ENCODE measurements at places on chromosomes 5 and 9.

- DNase-seq = no peak
- H3K27ac ChIP-seq = no peak overlapping the region
- H3K4me1 ChIP-seq = no peaks in the 10 kb centered on the region
These were observed 27.7 kb upstream of the GGTA1 start for GRCh38 chr9:121527371-121527770.

DNA sequence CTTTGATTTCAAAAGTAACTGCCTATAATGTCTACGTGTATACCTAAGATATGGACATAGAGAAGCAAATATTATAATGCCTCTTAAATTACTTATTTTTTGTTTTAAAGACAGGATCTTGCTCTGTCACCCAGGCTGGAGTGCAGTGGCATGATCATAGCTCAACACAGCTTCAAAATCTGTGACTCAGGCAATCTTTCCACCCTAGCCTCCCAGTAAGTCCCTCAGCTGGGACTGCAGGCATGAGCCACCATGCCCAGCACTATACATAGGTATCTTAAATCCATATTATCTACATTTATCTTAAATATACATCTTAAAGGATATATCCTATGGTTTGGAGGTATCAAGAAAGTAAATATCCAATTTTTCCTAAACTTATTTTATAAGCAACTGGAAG, 261.2 kb downstream of the ARL15 start:
- H3K27me3 ChIP-seq = no peaks in the 10 kb centered on the region
- no peaks in the 10 kb centered on the region for H3K36me3 ChIP-seq
- no peak for DNase-seq
- no peak overlapping the region for H3K4me3 ChIP-seq
- H3K27ac ChIP-seq = no peak overlapping the region
- no peaks in the 10 kb centered on the region for H3K4me1 ChIP-seq

DNA sequence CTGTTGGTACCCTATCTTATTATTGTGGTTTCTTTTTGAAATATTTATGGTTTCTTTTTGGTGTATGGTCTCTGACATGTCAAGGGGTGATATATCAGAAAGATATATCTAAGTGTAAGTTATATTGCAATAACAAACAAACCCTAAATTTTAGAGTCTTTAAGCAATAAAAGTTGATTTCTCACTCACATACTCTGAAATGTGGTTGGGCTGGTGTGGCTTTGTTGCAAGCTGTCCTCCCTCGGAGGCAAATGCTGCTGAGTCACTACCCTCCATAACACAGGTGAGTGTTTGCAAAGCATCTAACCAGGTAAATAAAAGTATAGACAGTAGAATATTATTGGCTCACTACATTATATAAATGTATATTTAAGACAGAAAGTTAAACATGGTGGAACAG, 253.2 kb downstream of the CDH18 start:
- DNase-seq = no peak
- H3K27ac ChIP-seq = no peak overlapping the region
- no peaks in the 10 kb centered on the region for H3K27me3 ChIP-seq
- no peak overlapping the region for H3K4me3 ChIP-seq

DNA sequence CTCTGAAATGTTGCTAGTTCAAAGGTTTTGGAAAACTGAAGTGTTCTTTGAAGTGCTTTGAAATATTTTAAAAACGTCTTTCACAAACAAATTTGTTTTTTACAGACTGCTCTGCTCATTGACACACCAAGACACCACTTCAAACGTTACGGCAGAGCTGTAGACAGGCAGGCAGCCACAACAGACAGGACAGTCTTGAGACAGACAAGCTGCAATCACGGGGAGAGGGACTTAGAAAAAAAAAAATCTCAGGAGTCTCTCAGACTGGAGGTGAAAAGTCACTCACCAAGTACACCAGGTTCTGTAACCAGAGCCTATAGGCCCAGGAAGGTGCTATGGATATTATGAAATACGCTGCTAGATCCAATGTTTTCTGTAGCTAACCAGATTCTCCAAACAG, 135.4 kb downstream of the ISL1 start:
- H3K36me3 ChIP-seq = no peaks in the 10 kb centered on the region
- H3K4me3 ChIP-seq = no peak overlapping the region
- H3K27ac ChIP-seq = no peak overlapping the region
- no peak for DNase-seq
- no peaks in the 10 kb centered on the region for H3K4me1 ChIP-seq

DNA sequence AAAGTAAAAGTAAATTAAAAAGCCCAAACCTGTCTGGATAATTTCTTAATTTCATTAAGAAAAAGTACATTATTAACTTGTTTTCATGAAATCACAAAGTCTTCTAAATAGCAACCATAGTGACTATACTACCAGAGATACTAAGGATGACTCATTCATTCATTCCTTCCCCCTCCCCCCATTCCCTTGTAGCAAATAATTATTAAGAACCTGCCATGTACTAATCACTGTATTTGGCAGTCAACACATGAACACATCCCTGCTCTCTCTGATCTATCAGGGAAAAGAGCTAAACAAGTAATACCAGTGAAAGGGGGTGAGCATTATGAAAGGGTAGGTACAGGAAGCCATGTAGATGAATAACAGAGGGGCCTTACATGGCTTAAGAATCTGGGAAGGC, 203.9 kb downstream of the CWC27 start:
- peaks cover 2% of the 10 kb centered on the region for H3K4me1 ChIP-seq
- H3K27me3 ChIP-seq = no peaks in the 10 kb centered on the region
- H3K27ac ChIP-seq = no peak overlapping the region

DNA sequence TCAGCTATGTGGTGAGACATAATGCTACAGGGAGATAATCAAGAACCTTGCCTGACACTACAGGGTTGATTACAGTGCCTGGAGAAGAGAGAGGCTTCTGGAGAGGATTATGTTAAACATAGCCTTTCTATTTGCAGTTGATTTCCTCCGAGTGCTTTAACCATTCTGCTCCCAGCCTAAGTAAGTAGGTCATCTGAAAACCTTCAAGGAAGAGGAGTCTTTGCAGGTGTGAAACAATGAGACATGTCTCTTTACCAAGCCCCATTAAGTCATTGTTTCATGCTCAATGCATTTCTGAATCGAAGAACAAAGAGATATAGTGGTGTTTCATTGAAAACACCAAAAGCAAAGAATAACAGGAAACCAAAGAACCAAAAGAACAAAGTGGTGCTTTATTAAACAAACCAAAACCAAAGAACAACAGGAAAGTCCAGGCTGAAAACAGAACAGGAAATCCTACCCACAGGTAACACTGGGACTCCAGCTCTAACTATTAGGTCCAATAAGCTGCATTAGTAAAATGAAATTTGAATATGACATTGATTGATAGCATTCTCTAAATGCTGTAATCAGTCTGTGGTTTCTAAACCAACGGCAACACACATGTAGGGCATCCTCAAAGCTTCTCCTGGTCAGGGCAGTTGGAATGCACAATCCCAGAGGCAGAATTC, 113.3 kb upstream of the SPATA31D4 start:
- no peaks in the 10 kb centered on the region for H3K36me3 ChIP-seq
- peaks cover 27% of the 10 kb centered on the region for H3K4me1 ChIP-seq
- H3K4me3 ChIP-seq = peak overlapping the region; percentile 53
- H3K27me3 ChIP-seq = no peaks in the 10 kb centered on the region

DNA sequence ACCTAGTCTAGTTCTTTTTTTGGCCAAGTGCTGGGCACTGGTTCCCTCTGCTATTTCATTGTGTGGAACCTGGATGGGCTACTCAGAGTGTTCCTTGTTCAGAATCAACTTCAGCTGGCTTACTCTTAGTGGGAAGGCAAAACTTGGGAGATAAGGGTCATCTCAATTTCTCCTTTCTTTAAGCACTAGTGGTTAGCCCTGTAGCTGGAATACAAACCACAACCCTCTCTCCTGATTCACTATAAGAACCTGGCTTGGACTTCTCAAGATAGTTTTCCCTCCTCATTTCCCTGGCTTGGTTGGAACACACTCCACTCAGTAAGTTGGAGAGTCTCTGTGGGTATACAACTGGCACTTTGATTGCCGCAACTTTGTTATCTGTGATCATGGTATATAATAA, 35.1 kb downstream of the GRIA1 start:
- no peak for DNase-seq
- no peak overlapping the region for H3K27ac ChIP-seq
- H3K4me3 ChIP-seq = no peak overlapping the region
- H3K27me3 ChIP-seq = no peaks in the 10 kb centered on the region
- no peaks in the 10 kb centered on the region for H3K4me1 ChIP-seq

DNA sequence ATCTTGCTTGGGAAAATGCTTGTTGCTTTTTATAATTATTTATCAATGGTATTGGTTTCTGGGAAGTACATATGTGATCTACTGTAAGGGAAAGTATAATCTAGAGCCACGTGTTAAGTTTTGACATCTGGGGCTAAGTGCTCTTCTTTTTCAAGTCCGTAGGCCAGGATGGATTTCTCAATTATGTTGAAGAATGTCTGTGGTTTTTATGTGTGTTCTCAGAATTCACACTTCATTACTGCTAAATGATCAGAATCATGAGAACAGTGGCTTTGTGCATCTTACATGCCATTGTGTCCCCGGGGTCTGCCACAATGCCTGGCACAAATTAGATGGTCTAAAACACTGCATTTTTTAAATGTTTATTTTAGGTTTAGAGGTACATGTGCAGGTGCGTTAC, 14.5 kb upstream of the AUH start:
- no peak for DNase-seq
- peaks cover 8% of the 10 kb centered on the region for H3K4me1 ChIP-seq
- H3K27ac ChIP-seq = peak overlapping the region; percentile 68
- no peak overlapping the region for H3K4me3 ChIP-seq

GRCh38 chr5:61346511-61346910, 14.5 kb downstream of the ZSWIM6 start:
- H3K4me3 ChIP-seq = no peak overlapping the region
- no peak overlapping the region for H3K27ac ChIP-seq
- peaks cover 25% of the 10 kb centered on the region for H3K36me3 ChIP-seq
- no peaks in the 10 kb centered on the region for H3K27me3 ChIP-seq

DNA sequence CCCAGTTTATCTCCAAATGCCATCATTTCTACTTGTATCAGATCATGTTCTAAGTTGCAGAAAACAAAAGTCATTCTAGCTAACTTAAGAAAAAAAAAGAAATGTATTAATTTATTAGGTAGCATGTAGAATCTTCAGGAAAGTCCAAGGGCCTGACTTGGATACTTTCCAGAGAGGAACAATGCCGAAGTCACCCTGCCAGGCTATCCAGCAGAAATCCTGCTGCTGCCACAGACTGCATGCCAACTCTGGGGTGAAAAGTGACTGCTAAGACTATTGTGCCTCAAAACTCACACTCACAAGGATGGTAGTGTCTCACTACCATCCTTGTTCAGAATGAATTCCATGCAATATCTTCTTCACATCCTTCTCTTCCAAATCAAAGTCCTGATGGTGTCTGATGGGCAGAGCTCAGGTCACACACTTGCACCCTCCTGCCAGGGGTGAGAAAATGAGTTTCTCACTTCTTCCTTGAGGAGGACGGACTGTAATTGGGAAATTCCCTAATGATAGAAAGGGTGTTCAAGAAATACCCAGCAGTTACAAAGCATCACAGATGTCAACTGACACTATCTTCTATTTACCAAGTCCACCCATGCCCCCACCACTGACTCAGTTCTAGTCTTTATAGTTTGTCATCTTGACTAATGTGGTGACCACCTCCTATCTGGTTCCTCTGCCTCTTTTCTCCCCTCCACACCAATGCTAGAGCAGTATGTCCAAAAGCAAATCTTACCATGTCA, 279.4 kb downstream of the CWC27 start:
- no peak overlapping the region for H3K27ac ChIP-seq
- DNase-seq = no peak
- no peak overlapping the region for H3K4me3 ChIP-seq
- no peaks in the 10 kb centered on the region for H3K36me3 ChIP-seq

DNA sequence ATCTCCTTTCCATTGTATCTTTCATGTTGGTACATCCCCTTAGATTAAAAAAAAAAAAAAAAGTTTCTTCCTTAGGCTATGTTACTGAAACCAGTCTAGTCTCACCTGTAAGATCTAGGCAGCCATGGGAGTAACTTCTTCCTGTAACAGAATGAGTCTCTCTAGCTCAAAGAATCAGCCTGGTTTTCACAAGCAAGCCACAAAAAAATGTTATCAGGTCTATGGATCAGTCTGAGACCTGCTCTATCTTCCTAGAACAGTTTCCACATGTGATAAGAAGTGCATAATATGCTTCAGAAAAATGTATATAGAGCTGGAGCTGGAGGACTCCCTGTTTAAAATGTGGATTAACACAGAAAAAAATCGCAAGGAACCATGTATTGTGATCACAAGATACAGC, 53.8 kb downstream of the ARRDC3 start:
- no peak for DNase-seq
- no peaks in the 10 kb centered on the region for H3K27me3 ChIP-seq
- H3K27ac ChIP-seq = no peak overlapping the region
- H3K4me3 ChIP-seq = no peak overlapping the region
- H3K4me1 ChIP-seq = peaks cover 18% of the 10 kb centered on the region

GRCh38 chr9:99807276-99807852, 14.3 kb upstream of the NR4A3 start:
- H3K4me3 ChIP-seq = no peak overlapping the region
- H3K27me3 ChIP-seq = no peaks in the 10 kb centered on the region
- H3K4me1 ChIP-seq = peaks cover 10% of the 10 kb centered on the region
- no peaks in the 10 kb centered on the region for H3K36me3 ChIP-seq
- H3K27ac ChIP-seq = peak overlapping the region; percentile 7

DNA sequence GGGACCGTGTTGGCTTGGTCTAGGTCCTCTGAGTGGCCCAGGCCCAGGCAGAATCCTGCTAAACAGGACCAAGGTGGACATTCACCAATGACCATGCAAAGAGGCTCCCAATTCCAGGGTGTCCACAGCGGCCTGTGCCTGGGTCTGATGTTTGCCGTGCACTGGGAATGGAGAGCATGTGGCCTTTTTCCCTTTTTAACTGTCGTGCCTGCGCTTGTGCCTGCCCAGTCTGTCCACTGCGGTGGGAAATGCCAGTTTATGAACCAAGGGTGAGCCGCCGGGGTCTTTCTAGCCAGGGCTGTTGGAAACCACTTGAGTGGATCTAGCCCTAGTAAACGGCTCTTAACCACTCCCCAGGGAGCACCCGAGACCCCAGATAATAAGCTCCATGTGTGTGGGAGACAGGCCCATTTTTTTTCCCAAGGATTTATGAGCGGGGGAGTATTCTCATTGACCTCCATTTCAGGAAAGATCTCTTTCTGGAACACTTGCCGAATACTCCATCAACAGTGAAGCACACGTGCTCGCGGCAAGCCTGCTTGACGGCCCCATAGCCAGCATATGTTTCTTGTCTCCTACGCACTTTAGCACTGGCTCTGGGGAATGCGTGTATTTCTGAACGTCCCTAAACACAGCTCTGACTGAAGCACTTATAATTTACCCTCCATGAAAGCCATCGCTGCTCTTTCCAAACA, 93.2 kb upstream of the PHYKPL start:
- no peak overlapping the region for H3K4me3 ChIP-seq
- H3K4me1 ChIP-seq = peaks cover 1% of the 10 kb centered on the region
- no peaks in the 10 kb centered on the region for H3K36me3 ChIP-seq
- no peak overlapping the region for H3K27ac ChIP-seq
- H3K27me3 ChIP-seq = peaks cover 47% of the 10 kb centered on the region

- H3K4me3 ChIP-seq = peak overlapping the region; percentile 83
- peaks cover 16% of the 10 kb centered on the region for H3K36me3 ChIP-seq
- H3K27ac ChIP-seq = peak overlapping the region; percentile 97
- no peaks in the 10 kb centered on the region for H3K27me3 ChIP-seq
These were observed 6.8 kb downstream of the TTC39B start for GRCh38 chr9:15300218-15300617.

All from effector memory CD8-positive, alpha-beta T cell (primary cell).